Hematopoietic multipotent progenitor cell treated with erythropoietin and hydrocortisone succinate and interleukin-3 and kit ligand, for 17 days (in vitro differentiated cells): ENCODE measurements at places on chromosomes 7 and 10.
A peak's percentile ranks its signal among the peaks of the same experiment; 100 is the strongest.

- no peak for DNase-seq
Observed at GRCh38 chr10:1939016-1939415, 201.7 kb upstream of the ADARB2 start.

- DNase-seq: no peak
Observed at GRCh38 chr7:120819861-120820260, 38.1 kb downstream of the TSPAN12 start.

GRCh38 chr7:26397332-26397731 lies 105.7 kb downstream of the SNX10 start:
- DNase-seq: no peak

GRCh38 chr10:3476186-3476585 lies 303.6 kb upstream of the PITRM1 start:
- DNase-seq: no peak

- no peak for DNase-seq
Observed at GRCh38 chr10:114869520-114869892, 47.9 kb downstream of the FHIP2A start.

DNA sequence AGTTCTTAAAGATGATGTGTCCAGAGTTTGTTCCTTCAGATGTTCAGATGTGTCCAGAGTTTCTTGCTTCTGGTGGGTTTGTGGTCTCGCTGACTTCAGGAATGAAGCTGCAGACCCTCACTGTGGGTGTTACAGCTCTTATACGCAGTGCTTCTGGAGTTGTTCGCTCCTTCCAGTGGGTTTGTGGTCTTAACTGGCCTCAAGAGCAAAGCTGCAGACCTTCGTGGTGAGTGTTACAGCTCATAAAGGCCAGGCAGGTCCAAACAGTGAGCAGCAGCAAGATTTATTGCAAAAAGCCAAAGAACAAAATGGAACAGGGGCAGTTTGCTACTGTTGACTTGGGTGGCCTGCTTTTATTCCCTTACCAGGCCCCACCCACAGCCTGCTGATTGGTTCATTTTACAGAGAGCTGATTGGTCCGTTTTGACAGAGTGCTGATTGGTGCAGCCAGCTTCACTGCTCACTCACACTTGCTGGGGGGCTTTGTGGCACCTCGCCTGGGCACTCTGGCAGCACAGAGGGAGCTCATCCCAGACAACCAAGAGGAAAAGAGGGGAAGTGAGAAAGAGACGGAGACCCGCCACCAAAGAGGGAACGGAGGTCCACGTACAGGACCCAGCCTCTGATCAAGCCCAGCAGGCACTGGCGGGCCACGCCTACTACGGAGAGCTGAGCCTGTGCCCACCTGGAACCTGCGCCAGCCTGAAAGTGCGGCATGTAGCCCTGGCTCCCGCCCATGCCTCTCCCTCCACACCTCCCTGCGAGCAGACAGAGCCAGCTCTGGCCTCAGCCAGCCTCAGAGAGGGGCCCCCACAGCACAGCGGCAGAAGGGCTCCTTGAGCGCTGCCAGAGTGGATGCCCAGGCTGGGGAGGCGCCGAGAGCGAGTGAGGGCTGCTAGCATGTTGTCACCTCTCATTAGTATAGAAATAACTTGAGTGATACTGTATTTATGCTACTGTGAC lies 55.8 kb upstream of the SEMA3C start:
- no peak for DNase-seq

GRCh38 chr10:120931999-120932398 lies 80.8 kb downstream of the WDR11 start:
- no peak for DNase-seq

GRCh38 chr7:38411404-38411803 lies 138.0 kb upstream of the TARP start:
- no peak for DNase-seq

DNA sequence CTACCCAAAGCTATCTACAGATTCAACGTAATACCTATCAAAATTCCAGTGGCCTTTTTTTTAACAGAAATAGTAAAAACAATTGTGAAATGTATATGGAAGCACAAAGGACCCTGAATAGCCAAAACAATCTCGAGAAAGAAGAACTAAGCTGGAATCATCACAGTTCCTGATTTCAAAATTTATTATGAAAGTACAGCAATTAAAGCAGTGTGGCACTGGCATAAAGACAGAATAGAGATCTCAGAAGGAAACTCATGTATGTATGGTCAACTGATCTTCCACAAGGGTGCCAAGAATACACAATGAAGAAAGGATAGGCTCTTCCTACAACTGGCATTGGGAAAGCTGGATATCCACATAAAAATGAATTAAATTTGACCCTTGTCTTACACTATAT lies 23.2 kb downstream of the PNLIPRP3 start:
- DNase-seq: no peak

- no peak for DNase-seq
Observed at GRCh38 chr7:99404235-99404976, 4.0 kb downstream of the PDAP1 start.

GRCh38 chr10:11578802-11579255 lies 32.6 kb downstream of the USP6NL start:
- no peak for DNase-seq

DNA sequence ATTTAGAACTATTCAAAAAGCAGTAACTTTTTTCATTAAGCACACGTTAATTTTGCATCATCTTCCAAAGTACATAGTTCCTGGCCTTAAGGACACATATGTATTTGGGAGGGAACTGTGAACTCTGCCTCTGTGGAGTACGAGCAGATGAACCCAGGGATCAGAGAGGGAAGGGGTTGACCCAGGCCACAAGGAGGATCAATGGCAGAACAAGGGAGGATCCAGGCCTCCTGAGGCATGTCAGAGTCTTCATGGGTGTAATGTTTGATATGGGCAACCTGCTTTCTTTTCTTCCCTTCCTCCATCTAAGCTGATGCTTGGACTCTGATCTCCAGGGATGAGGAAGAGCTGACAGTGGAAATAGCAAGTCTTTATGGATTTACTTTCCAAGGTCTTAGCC lies 164.0 kb downstream of the SH2D4B start:
- no peak for DNase-seq

- no peak for DNase-seq
Observed at GRCh38 chr10:116637830-116638229, 17.1 kb downstream of the PNLIPRP2 start.

DNA sequence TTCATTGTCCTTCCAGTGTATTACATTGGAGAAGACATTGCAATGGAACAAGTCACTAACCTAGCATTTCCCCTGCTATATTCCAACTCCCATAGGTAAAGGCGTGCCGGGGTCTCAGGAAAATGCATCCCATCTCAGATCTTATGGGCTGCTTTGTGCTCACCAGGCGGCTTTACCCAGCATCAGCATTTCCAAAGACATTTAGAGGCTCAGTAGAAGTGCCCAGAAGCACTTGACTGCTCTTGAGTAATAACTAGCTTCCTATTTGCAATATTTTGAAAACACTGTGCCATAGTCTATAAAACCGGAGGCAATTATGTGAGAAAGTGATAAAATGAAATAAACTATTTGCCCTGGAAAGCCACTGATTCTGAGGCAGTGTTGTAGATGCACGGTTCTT lies 415.0 kb upstream of the NPVF start:
- no peak for DNase-seq

- DNase-seq: no peak
Observed at GRCh38 chr7:143479055-143479766, 1.5 kb downstream of the TAS2R41 start.

- no peak for DNase-seq
Observed at GRCh38 chr10:114176511-114176910, 2.5 kb upstream of the CCDC186 start.

GRCh38 chr10:131933696-131934086 lies 32.9 kb downstream of the PPP2R2D start:
- DNase-seq: no peak

DNA sequence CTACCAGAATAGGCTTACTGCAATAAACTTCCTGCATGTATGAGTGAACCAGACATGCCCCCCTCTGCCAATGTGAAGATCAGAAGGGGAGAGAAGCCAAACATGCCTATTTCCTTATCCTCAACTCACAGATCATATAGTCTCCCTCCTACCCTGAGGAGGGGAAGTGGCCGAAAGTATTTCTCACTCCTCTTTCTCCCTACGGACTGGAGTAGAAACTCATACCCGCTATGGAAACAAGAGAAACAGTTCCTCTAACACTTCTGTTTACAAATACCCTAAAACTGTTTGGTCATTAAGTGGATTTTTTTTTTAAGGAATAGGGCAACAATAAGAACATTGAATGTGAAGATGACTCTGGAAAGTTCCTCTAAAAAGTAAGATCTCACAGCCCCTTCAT lies 31.4 kb downstream of the CCNJ start:
- no peak for DNase-seq

DNA sequence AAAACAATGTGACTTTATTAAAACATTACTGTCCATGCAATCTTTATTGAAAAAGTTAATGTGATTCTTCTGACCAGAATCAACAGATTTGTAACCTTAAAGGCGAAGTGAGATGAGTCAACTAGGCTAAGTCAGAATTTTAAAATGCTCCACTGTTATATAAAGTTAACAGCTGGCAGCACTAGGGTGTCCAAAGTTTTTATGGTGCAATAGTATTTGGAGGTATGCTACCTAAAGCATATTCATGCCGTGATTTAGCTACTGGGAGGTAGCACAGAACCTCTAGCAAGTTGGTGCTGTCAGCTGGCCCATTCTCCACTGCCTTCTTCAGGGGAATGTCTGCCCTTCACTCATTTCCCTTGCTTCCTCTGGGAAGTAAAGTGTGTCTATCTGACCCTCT lies 126.7 kb downstream of the RAPGEF5 start:
- DNase-seq: no peak

GRCh38 chr10:4278186-4278585 lies 493.2 kb upstream of the KLF6 start:
- no peak for DNase-seq

DNA sequence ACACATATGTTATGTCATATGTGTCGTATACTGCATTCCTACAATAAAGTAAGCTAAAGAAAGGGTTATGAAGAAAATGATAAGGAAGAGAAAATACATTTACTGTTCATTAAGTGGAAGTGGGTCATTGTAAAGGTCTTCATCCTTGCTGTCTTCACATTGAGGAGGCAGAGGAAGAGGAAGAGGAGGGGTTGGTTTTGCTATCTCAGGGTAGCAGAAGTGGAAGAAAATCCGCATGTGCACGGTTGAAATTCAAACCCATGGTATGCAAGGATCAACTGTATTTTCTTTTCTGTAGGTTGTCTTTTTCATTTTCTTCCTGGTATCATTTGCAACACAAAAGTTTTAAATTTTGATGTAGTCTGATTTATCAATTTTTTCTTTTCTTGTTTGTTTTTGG lies 6.3 kb downstream of the PLEKHA8 start:
- DNase-seq: no peak

- DNase-seq: no peak
Observed at GRCh38 chr7:20114468-20114867, 102.7 kb downstream of the MACC1 start.

DNA sequence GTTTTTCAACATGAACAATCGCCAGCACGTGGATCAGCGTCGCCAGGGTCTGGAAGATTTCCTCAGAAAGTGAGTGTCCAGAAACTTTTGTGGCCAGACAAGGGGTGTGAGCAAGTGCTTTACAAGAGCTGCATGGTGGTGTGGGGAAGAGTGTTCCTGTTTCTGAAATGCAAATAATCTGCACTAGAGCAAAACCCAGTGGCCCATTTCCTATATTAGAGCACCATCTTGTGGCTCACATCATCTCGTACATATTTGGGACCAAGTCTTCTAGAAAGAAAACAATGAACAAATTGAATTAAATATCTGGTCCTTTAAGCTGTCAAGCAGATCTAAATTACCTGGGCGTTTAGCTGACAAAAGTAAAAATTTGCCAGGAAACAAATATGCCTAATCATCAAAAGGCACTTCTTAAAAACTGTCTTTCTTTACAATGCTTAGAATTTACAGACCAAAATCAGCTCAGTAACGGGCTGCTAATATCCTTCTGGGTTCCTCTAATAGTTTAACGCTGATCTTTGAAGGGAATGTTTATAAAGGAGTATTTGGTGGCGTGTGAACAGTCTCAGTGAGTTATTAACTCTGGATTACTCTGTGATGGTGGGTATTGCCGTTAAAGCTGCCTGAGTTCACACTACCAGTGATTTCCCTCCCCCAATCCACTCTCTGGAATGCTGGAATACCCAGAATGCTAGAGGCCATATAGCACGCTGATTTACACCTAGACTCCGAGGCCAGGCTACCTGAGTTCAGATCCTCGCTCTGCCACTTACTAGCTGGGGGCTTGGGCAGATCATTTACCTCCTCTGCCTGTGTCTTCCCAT lies 73.6 kb downstream of the SNX10 start:
- DNase-seq: peak; percentile 80

- DNase-seq: no peak
Observed at GRCh38 chr10:108735380-108735779, 1187.9 kb downstream of the XPNPEP1 start.

- no peak for DNase-seq
Observed at GRCh38 chr7:50366311-50366710, 61.8 kb downstream of the IKZF1 start.

DNA sequence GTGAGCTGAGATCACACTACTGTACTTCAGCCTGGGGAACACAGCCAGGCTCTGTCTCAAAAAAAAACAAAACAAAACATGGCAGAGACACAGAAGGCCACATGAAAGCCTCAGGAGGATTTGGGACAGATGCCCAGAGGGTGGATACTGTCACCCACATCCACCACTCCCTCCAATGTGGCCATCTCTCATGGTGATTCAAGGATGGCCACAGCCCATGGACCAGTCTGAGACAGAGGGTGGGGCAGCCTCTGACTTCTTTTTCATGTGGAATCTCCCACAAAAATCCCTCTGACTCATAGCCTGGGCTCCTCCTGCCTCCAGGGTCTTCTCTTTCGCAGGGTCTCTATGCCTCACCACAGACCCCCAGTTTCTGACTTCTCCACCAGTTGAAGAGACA lies 59.0 kb upstream of the GTF2I start:
- DNase-seq: no peak

DNA sequence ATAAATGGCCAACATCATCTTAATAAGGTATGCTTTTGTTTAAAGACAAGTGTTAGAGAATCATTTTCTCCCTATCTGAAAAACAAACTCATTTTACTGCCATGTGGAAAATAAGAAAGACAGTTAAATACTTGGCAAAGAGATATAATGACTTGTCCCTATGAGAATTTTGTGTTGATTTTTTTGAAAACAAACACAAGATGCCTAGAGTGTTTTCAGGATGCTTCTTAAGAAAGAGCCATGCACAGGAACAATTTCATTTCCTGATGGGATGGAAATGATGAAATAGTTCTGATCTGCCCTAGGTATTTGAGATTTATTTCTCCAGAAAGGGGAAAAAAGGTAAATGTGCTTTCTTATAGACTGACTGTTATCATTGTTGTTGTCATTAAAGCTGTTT lies 237.5 kb upstream of the GNAI1 start:
- DNase-seq: no peak

- DNase-seq: no peak
Observed at GRCh38 chr7:111138193-111138569, 47.3 kb downstream of the LRRN3 start.

DNA sequence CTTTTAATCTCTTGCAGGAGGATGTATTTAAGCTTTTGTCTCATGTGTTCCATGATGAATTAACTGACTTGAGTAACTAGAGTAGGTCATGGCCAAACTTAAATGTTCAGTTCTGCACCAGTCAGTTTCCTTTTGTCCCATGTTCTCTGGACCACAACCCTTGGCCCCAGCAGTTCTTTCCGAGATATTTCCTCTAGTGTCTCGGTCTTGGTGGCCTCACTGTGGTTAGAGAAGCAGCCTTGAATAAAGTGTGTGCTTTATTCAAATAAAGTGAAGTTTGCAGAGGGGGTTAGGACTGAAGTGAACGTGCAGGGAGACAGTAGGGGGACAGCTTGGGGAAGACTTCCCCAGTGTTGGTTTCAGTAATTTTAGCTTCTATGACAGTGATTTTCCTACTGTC lies 9.3 kb downstream of the ZNF212 start:
- DNase-seq: no peak

GRCh38 chr7:7761340-7761973 lies 43.0 kb upstream of the RPA3 start:
- DNase-seq: peak; percentile 78
